ENCODE measurements at places on chromosomes 4 and X. TPM values are rescaled to one million over a fixed set of nuclear protein-coding genes. Genes with fewer than 3 reads are reported as not detected.

SUPT20HL2 gene
- total RNA-seq, result not detected

DNA sequence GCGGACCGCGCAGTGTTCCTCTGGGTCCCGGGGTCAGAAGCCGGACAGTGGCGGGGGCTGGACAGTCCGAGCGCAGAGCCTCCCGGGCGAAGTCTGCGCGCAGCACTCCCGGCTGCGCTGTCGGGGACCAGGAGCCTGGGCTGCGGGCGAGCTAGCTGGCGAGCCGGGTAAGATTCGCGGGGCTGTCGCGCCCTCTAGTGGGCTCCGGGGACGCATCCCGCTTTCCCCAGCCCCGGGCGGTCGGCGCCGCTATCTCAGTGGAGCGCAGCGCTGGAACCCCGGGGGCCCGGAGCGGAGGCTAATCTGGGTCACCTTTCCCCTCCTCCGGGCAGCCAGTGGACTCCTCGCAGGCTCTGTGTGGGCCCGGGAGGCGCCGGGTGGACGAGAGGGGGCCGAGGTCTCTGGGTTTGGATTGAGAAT lies 4.2 kb downstream of the PDGFRA start:
- DNase-seq, result peak; percentile 90

ARHGAP4 gene
- 5.7 TPM for total RNA-seq

BTK gene
- 0.41 TPM for total RNA-seq

- DNase-seq, result no peak
Observed at GRCh38 chrX:154317391-154317995, 21.9 kb downstream of the TKTL1 start.

- no peak for DNase-seq
Observed at GRCh38 chr4:82493721-82494425, 63.5 kb downstream of the ENOPH1 start.

DNA sequence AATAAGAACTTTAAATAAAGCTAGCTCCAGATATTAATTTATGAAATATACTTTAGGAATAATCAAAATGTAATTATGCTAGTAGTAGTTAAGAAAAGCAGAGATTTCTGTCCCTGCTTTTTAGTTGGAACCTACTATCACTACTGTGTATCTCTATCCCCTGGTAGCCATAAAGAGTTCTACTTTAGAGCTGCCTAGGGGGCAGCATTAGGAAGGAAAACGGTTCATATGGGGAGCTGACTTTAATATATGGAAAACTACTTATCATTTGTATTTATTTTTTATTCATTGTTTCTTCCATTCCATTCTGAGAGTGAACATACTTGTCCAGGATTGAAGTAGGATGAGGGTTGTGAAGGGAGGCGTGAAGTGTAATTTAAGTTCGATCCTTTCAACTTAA lies 40.9 kb downstream of the CPEB2 start:
- no peak for DNase-seq

RPGR gene
- total RNA-seq, result 4.5 TPM
